ENCODE measurements at places on chromosomes 3 and 15. TPM values are rescaled to one million over a fixed set of nuclear protein-coding genes. Genes with fewer than 3 reads are reported as not detected.

Gene LRTM1
- not detected for total RNA-seq

Gene NR2E3
- not detected for total RNA-seq

Gene CCDC9B
- total RNA-seq: 40.0 TPM

Gene HGD
- total RNA-seq: not detected

Gene ANKRD34C
- not detected for total RNA-seq

Gene GXYLT2
- 8.6 TPM for total RNA-seq

Gene PATL2
- total RNA-seq: 0.42 TPM

Gene GUCA1C
- not detected for total RNA-seq

Gene LARP6
- 34.5 TPM for total RNA-seq

Gene AP3B2
- 1.8 TPM for total RNA-seq

Gene GCSAM
- 0.33 TPM for total RNA-seq

Gene SLCO3A1
- 5.6 TPM for total RNA-seq

Gene MYRIP
- total RNA-seq: 6.2 TPM

Gene CPEB1
- 5.8 TPM for total RNA-seq

Gene CGNL1
- 9.9 TPM for total RNA-seq

Gene RHCG
- total RNA-seq: not detected

Gene FSIP1
- total RNA-seq: 0.83 TPM

Gene CLDN1
- 1.2 TPM for total RNA-seq

Gene CLDN16
- total RNA-seq: not detected

Gene NEK4
- total RNA-seq: 29.2 TPM

Gene MYL3
- 0.83 TPM for total RNA-seq

Gene CAV3
- not detected for total RNA-seq

Gene SEMA6D
- 3.8 TPM for total RNA-seq

Gene CHRFAM7A
- 0.83 TPM for total RNA-seq

Gene PTX3
- 4.8 TPM for total RNA-seq

Gene SLMAP
- 399 TPM for total RNA-seq

Gene TTLL13
- not detected for total RNA-seq

Gene SCG3
- total RNA-seq: 1.2 TPM

Gene FANCD2OS
- not detected for total RNA-seq

Gene ACKR2
- total RNA-seq: 7.6 TPM

All from esophagus muscularis mucosa (tissue), 4 donors.